ENCODE measurements at places on chromosomes 6 and 20.

DNA sequence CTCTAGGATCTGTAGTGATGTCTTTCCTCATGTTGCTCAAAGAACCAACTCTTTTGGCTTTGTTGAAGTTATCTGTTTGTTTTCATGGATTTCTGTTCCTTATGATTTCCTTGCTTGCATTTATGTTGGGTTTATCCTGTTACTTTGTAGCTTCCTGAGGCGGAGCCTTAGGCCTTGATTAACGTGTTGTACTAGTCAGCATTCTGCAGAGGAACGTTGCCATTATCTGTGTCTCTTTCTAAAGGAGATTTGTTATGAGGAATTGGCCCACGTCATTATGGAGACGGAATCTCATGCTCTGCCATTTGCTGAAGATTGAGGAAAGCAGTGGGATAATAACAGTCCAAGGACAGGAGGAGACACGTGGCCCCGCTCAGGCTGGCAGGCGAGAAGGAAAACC, 29.9 kb downstream of the UCKL1 start:
- no peak for DNase-seq

DNA sequence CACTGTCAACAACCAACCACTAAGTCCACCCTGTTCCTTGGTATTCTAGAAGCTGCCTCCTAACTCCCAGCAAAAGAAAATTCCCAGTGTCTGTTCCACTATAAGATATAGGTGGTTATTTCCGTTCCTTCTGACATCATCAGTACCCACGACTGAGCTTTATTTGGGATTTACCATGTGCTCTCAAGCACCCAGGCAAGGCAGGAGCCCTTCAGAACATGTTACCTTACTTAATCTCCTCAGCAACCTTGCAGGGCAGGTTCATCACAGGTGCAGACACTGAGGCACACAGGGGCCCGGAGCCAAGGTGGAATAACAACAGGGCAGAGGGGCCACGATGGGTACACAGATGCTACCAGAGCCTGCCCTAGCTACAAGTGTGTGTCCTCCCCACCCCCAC, 10.8 kb downstream of the ABHD16A start:
- DNase-seq = no peak

DNA sequence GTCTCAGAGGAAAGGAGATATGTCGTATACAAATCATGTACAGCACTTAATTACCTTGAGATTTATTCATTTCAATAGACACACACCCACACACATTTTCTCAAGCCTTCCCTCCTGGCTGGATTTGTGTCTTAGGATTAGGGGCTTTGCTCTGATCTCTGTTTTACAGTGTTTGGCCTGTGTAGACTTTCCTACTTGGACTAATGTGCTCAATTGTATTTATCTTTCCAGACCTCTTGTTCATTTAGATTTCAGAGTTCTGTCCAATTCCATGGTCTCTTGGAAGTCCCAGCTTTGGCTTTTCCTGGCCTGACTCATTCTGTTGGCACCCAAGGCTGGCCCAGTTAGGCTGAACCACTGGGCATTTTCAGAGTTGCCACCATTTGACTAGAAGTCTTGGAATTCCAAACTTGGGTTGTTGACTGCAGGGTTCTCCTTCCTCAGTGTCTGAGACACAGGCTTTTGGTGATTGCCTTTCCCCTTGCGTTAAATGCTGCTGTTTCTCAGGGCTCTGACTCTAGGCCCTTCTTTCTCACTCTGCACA, 8.9 kb upstream of the RFPL4B start:
- DNase-seq = no peak

GRCh38 chr6:5462856-5463255, 201.5 kb downstream of the FARS2 start:
- DNase-seq = peak; percentile 15

DNA sequence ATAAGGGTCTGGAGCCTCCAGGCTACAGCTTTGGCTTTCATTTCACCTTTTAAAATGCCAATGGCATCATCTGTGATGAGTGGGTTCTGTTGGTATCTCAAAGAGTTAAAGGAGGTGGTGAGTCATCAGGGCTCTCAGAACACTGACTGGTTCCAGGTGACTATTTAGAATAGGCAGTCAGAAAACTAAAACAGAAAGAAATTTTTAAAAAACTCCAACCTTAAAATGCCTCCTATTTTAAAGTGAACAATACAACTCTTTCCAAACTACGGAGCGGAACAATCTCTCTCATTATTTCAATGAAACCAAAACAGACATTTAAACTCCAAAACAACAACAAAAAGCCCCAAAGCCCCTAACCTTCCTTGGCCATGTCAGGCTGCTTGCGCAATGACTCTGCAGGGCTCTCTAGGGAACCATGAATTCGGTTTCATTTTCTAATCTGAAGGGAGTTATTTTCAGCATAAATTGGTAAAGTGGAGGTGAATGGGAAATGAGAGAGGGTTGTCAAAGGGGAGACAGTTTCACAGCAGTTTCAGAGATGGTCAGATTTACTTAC, 194.9 kb downstream of the KIF6 start:
- peak; percentile 20 for DNase-seq

- DNase-seq = no peak
Observed at GRCh38 chr6:79548304-79548703, 11.1 kb upstream of the LCA5 start.

DNA sequence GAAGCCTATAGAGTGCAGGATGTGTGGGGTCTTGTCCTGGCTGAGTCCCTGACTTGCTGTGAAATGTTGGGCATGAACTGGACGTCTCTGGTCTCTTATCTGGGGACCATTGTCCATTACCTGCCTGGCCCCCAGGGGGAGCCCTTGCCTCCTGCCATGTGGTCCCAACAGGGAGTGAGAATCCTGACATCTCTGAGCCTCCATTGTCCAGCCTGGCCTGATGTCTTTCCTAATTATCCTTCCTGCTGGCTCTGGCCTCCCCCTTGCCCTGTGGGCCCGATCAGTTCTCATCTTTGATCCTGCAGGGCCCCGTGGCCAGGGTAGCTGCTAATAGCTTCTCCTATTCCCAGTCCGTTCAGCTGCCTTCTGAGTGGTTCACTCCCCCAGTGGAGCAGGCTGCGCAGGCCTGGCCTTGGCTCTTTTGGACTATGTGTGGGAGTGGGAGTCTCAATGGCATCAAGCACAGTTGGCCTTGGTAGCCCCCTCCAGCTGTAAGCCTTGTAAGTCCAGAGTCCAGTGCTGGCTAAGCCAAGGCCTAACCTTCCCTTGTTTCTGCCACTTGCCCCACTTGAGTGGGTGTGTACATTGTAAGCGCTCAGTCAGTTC, 77.9 kb upstream of the RALY start:
- DNase-seq = no peak

DNA sequence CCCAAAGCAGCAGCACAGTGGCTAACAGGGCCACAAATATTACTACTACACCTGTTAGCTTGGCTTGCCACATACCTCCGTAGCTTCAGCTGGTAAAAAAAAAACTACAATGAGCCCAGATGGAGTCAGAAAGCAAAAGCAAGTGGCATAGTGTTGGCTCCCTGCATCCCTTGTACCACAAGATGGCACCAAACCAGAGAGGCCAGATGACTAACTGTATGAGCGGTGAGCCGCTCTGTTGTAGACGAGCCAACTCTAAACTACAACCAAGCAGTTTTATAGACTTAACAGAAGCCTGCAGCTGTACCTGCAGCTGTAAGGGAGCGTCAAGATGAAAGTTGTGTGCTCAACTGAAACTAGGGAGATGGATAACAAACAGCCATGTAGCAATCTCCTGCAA, 84.5 kb upstream of the MCHR2 start:
- peak; percentile 9 for DNase-seq

DNA sequence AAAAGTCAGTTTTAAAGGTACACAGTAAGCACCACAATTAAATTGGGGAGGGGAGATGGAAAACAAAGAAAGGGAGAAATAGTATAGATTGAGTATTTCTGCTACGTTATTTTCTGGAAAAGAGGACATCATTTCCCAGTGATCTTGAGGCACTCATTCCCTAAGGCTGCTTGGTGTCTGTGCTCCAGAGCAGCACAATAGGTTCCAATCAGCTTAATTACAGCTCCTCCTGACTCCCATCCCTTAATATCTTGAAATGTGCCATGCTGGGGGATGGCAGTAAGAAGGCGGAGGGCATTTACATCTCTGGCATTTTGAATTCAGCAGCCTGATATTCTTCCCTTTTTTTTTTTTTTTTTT, 39.5 kb upstream of the BEND3 start:
- no peak for DNase-seq

DNA sequence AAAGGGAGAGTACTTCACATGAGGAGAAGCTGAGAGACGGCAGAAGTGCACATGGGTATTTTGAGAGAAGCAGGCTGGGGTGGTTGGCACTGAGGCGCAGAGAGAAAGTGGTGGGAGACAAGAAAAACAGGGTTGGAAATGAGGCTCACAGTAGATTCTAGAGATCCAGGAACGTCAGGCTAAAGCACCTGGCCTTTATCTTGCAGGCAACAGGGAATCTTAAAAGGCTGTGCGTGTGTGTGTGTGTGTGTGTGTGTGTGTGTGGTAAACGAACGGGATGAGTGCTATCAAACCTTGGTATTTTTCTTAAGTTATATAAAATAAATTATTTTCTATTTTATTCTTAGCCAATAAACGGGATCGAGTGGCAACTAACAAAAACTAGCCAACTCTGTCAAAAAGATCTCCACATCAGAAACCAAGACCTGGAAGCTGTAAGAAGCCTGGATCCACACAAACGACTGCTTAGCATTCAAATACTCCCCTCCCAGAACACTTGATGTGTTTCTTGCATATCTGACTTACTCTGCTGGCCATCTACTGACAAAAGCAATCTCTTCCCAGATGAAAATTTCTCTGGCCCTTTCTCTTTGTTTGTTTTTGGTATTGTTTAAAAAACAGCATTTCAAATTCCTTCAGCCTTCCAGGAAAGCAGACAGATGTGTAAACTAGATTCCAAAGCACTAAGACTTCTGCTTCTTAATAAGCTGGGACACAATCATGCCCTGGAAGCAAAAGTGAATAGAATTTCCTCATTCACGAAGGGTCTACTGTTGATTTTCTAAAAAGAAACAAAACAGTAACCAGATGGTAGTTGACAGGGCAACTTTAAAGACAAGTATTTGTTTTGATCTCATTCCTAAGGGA, 44.8 kb upstream of the FABP7 start:
- no peak for DNase-seq

DNA sequence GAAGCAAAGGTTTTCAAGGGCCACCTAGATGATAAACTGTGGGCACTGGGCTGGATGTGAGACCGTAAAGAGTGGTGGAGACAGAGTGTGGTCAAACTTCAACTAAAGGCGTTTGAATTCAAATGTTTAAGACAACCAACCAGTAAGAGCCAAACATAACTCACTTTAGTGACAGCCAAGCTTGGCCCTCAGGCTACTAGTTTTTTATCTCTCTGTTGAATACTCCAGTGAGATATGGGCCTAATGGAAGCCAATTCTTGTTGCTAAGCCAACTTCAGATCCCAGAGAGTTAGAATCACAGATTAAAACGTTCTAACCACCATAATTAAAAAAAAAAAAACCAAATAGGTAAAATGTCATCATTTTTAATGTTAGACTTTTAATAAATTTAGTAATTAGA, 57.3 kb downstream of the TRMT6 start:
- DNase-seq = no peak

DNA sequence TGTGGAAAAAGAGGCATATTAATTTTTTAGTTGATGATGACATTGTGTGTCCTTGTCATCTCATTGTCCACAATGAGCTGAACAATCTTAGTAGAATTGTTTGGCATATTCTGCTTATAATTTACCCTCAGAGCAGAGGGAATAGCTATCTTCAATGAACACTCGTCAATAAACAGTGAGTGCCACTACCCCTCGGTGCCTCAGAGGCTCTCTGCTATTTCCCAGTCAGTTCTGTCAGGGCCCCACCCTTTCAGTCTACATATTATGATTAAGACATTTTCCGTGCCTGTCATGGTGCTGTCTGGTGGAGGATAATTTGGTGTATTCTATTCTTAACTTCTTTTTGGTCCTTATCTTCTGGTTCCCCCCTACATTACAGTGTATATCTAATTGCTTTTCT, 31.2 kb downstream of the NUS1 start:
- DNase-seq = no peak

GRCh38 chr6:106884576-106884975, 90.0 kb downstream of the CD24 start:
- DNase-seq = no peak

DNA sequence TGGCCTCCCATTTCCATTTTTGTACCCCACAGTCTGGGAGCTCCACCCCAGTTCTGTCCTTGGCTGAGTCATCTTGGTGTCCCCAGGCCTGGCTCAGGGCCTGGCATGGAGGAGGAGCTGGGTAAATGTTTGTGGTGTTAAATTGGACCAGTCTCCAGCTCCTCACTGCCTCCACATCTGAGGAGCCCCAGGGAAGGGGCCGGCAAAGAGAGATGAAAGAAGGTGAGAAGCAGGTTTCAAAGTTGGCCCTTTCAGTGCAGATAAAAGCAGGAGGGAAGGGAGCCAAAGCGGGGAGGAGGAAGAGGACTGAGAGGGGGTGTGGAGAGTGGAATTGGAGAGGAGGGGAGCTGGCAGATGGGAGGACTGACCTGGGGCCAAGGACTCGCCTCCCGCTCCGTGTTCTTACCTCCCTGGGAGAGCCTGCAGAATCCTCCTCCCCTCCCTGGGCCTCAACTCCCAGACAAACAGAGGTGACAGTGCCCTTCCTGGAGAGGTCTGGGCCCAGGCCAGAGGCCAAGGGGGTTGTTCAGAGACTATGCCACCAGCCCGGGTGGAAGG, 89.0 kb downstream of the CD40 start:
- no peak for DNase-seq

- peak; percentile 67 for DNase-seq
Observed at GRCh38 chr20:54062812-54063280, 7.5 kb downstream of the BCAS1 start.

GRCh38 chr6:14276071-14276470, 158.5 kb downstream of the CD83 start:
- DNase-seq = no peak

- no peak for DNase-seq
Observed at GRCh38 chr20:2610326-2610725, 42.1 kb upstream of the NOP56 start.

- DNase-seq = no peak
Observed at GRCh38 chr6:11527274-11527870, 10.2 kb upstream of the TMEM170B start.

- peak; percentile 12 for DNase-seq
Observed at GRCh38 chr20:10802236-10802635, 128.4 kb upstream of the JAG1 start.

DNA sequence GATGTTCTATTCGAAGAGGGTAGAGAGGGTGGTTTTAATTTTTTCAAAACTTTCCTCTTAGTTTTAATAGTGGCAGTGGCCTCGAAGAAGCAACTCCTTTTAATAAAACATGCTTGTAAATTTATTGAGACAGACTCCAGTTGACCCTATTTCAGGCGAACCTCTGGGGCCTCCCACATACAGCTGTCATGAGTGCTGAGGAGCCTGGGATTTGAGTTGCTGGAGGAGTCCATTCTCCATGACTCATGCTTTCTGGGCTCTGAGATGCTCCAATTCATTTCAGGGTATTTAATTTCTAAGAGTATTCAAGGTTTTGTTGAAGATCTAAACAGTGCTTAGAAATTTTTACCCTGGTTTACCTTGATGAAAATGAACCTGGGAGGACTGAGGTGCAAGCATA, 580.4 kb downstream of the CBLN4 start:
- no peak for DNase-seq

GRCh38 chr6:29702519-29703103, 20.6 kb upstream of the HLA-F start:
- DNase-seq = no peak

GRCh38 chr20:43458422-43458924, 777 bp downstream of the SRSF6 start:
- no peak for DNase-seq

All from iris pigment epithelial cell (primary cell).